Cortex of kidney (tissue), 1 donor: ENCODE measurements at places on chromosomes 6 and 20.

GRCh38 chr20:62069741-62070216 is 4.1 kb upstream of the TAF4 start:
- DNase-seq = no peak

DNA sequence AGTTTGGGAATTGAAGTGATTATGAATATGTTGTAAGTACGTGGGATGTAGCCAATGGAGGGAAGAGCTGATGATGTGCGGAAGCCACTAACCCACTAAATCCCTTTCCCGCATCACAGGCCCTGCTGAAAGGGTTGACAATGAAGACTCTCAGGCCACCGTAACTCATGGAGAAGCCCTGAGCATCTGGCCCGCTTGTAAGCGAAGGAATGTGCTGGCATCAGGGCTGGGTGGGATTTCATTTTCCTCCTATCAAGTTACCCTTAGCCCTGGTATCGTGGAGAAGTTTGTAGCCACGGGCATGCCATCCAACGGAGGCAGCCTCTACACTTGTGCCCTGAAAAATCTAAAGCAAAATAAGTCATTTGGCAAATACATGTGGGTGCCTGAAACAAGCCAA is 355.0 kb downstream of the CDH26 start:
- no peak for DNase-seq

DNA sequence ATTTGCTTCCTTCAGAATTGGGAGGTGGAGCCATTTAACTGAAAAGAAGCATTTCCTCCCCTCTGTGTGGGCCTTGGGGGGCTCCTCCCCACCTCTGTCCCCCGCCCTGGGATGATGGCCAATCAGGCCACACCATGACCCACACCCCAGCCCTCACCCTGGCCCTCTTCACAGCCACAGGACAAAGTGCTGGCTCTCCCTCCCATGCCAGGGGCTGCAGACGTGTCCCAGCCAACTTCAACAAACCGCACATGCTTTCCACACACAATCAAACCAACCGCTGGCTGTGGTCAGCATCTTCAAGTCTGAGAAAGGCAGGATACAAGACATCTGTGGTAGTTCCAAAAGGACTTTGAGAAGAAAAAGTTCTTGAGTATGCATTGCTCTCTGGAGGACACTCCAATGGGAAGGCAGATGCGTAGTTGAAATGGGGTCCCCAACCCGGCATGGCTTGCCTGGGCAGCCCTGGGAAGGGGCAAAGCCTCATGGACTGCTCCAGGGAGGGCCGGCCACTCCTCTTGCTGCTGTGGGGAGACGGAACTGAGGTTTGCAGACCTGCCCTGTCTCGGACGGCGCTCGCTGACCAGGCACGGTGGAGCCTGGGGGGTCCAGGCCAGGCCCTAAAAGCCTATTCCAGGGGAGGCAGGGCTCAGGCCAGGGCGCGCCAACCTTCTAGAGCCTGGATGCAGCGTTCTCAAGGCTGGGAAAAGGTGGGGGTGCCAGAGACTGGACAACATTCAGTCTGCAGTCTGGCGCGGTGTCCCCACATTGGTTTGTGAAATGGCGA is 12.2 kb downstream of the TTLL2 start:
- DNase-seq = no peak

GRCh38 chr6:6716998-6717763 is 128.7 kb downstream of the LY86 start:
- no peak for DNase-seq

- DNase-seq = no peak
These were observed 772 bp downstream of the SESN1 start for GRCh38 chr6:109093732-109094415.
